Caki2 (cell line): ENCODE measurements at places on chromosomes 4 and X. TPM values are rescaled to one million over a fixed set of nuclear protein-coding genes. Genes with fewer than 3 reads are reported as not detected.

GRCh38 chr4:186829740-186830449 is 106.2 kb upstream of the FAT1 start:
- peak; percentile 70 for DNase-seq

- no peak for DNase-seq
Measured at GRCh38 chrX:11566173-11566572, 99.5 kb downstream of the ARHGAP6 start.

- no peak for DNase-seq
Measured at GRCh38 chr4:189385579-189385978, 555.1 kb upstream of the FRG1 start.

GRCh38 chr4:147761218-147761883 is 29.5 kb downstream of the ARHGAP10 start:
- DNase-seq: no peak

DNA sequence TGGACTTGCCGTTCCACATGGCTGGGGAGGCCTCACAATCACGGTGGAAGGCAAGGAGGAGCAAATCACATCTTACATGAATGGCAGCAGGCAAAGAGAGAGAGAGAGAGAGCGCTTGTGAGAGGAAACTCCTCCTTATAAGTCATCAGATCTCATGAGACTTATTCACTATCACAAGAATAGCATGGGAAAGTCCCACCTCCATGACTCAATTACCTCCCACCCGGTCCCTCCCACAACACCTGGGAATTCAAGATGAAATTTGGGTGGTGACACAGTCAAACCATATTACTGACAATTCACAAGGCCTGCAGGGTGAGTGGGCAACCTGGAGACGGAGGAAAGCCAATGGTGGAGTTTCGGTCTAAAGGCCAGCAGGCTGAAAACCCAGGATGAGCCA is 394.3 kb upstream of the TRAM1L1 start:
- peak; percentile 29 for DNase-seq

GRCh38 chr4:53537606-53538005 is 53.7 kb downstream of the LNX1 start:
- DNase-seq: no peak

The SLIT2 gene
- 0.07 and 0.78 TPM in 2 replicates for total RNA-seq

The PNMA5 gene
- total RNA-seq: not detected in 2 replicates
